Tibial artery (tissue), 4 donors: ENCODE measurements at places on chromosomes 6 and 20.
A peak's percentile ranks its signal among the peaks of the same experiment; 100 is the strongest.

GRCh38 chr6:148760568-148761526 is 14.0 kb downstream of the UST start:
- DNase-seq: peak; percentile 94

DNA sequence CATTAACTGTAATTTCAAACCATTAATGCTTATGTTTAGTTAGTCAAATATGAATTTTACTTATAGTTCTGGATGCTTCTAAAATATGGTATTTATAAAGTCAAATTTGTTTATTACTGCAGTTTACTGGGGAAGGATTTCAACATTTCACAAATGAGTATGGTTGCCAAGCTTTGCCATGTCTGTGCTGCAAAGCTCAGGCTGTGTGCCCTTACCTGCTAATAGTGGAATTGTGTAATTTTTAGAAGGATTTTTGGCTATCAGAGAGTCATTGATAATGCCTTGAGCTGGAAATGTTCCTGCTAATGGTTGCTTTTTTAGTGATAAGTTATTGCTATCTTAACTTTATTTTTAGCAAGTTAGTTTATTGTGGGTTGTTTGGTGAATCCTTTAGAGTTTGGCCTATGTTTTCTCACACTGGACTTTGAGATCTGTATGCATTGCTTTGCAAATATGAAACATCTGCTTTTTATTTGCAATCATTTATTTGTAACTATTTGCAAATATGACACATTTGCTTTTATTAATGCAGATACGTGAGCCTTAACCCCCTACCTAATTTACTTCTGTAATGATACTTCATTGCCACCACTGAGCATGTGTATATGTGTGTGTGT is 105.8 kb downstream of the CD109 start:
- no peak for DNase-seq

DNA sequence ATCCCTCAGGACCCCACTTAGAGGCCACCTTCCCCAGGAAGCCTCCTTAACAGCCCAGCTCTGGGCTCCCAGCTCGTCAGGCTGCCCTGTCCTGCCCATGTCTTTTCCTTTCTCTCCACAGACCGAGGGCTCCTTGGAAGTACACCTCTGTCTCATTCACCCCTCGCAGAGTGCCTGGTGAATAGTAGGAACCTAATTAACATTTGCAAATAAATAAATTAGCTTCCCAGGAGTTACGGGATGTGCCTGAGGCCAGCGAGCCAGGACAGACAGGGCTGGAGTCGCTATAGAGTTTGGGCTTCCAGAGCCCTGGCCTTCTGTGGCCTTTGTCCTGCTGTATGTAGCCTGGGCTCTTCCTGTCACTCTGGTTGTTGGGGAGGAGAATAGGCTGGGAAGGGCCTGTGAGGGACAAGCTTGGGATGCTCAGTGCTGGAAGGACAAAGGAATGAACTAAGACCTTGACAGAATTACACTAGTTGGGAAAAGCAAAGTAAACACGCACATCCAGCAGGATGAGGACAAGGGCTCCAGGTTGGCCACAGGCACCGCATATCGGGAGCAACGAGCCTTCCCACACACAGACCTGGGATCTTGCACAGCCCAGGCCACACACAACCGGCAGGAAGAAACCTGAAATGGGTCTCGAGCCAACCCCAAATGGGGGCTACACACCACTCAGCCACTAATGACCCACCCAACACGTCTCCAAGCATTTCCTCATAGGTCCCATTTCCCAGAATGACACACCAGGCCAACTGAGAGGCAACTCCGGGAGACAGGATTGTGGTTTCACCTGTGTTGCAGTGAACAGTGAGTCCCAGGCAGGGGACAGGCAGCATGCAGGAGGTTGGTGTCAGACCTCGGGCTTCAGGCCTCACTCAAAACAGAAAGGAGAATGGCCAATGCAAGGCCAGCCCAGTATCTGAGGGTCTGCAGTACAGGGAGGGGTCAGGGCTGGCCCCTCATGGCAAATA is 9.7 kb downstream of the MAP1LC3A start:
- peak; percentile 31 for DNase-seq

GRCh38 chr6:23403460-23403859 is 722.6 kb upstream of the NRSN1 start:
- no peak for DNase-seq

DNA sequence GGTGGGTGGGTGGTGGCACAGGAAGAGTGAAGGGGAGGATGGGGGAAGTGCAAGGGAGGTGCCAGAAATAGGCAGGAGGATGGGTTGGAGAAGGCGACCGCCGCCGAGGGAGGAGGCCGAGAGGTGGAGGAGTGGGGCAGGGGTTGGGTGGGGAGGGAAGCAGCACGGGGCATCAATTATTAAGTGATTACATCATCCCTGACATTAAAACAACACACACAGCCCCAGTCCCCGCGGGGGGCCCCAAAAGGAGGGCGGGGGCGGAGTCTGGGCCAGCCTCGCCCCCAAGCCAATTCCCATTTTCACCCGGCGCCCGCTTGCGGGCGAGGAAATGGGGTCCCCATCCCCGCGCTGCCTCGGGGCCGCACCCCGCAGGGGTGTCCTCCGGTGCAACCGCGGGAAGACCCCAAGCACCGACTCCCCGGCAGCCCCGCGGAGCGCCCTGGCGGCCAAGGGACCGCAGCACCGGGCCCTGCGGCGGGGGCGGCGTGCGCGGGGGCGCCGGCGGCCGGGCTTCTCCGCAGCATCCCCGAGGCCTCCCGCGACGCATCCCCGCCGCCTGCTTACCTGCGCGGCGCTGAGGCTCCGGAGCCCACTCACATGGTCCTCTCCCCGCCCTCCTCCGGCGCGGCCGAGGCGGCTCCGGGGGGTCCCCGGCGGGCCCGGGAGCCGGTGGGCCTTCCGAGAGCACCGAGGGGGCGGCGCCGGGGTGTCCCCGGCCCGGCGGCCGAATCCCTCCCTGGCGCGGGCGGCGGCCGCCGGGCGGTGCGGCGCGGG is 663 bp downstream of the FYN start:
- DNase-seq: peak; percentile 67

GRCh38 chr20:57698116-57698866 is 11.5 kb downstream of the PMEPA1 start:
- DNase-seq: no peak

DNA sequence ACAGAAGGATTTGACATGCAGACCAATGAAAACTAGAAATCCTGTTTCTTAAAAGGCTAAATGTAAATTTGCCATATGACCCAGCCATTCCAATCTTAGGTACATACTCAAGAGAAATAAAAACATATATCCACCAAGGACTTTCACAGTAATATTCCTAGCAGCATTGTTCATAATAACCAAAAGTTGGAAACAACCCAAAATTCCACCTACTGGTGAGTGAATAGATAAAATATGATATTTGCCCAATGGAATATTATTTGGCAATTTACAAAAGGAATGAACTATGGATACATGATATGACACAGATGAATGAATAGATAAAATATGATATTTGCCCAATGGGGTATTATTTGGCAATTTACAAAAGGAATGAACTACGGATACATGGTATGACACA is 22.7 kb downstream of the MTCL3 start:
- no peak for DNase-seq

DNA sequence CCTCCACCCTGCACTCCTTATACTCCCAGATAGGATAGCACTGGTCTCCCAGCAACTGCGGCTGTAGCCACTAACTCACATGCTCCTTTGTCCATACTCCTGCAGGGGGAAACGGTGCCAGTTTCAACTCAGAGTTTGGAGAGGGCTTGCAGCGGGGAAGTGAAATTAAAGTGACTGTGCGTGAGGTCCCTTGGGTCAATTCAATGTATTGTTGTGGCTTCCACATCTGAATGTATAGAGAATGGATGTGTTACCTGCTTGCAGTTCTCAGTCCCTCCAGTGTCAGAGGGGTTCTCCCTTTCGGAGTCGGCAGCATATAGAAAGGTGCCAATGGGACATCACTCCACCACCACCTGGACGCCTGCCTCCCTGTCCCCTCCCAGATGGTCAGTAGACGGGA is 93.6 kb upstream of the CNKSR3 start:
- no peak for DNase-seq

DNA sequence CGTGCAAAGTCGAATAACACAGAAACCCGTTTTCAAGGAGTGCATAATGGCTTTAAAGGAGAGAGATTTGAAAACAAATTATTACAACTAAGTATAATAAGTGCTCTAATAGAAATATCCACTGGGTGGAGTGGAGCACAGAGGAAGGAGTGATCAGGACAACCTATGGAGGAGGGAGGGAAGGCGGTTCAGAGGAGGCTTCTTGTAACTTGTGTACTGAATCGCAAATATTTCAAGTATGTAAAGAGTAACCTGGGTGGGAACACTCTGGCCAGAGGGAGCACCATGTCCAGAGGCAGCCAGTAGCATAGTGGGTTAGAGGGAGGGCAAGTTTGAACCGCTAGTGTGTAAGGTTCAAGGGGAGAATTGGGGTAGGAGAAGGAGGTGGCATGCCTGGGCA is 21.6 kb upstream of the TNFAIP3 start:
- DNase-seq: no peak

DNA sequence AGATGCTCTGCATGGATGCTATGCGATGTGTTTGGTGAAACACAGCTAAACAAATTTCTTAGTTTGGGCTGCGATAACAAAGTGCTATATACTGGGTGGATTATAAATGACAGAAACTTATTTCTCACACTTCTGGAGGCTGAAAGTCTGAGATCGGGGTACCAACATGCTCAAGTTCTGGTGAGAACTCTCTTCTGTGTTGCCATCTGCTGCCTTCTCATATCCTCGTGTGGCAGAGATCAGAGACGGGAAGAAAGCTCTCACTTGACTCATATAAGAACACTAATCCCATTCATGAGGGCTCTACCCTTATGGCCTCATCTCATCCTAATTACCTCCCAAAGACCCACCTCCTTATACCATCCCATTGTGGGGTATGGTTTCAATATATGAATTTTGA is 162.0 kb upstream of the DTNBP1 start:
- DNase-seq: no peak

- peak; percentile 84 for DNase-seq
Observed at GRCh38 chr6:90285611-90286381, 10.8 kb downstream of the BACH2 start.

DNA sequence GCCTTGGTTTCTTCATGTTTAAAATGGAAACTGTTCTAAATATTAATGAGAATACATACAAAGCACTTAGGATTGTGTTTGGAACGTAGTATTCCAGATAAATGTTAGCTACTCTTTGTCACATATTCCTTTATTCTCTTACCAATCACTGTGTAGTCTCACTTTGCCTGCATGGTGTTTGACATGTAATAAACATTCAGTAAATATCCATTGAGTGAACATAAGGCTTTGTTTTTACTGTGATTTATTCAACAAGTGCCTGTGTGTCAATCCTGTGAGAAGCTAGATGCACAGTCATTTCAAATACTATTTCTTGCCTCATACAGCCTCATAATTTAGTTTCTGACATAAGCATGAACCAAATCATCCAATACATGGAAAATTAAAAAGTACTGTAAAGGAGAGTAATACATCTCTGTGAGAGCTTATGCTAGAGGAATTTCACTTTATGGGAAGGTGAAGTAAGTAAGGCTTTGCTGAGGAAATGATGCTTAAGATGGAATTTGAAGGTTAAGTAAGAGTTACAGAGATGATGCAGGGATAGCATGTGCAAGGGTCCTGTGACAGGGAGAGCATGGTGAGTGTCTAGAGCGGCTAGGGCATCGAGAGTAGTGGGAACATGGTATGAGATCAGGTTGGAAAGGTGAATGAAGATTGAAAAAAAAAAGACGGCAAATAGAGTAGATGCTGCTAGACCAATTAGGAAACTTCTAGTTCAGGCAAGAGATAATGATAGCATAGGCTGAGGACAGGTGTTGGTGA is 14.7 kb downstream of the PM20D2 start:
- no peak for DNase-seq

DNA sequence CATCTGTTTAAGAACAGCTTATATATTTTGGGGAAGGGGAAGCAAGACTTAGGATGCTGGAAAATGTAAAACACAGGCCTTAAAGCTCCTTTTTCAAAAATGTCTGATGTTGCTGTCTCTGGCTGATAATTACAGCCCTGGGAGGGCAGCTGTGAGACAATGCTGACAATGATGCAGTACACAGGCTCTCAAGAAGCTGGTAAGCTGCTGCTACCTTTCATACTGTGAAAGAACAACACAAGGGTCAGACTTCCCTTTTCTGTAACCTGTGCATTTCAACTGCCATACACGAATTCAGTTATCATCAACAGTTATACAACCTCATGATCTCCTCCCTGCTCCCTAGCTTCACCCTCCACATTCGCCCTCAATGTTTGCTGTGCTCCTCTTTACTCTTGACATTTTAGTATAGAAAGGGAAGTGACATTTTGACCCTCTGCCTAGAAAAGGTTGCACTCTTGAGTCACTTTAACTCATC is 25.2 kb downstream of the MAP7 start:
- DNase-seq: no peak

DNA sequence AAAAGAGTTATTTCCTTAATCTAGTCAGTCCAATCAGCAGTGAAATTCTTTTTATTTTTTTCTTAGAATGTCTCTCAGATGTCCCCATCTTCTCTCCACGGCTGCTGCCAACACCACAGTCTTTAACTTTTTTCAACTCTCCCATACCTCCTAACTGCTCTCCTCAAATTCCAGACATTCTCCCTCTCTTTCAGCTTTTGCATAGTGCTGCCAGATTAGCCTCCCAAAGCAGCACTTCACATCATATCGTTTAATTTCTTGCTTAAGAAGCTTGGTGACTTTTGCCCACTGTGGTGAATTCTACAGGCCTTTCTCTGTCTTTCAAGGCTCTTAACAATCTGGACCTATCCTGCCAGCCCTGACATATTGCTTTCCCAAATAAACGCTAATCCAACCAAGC is 233.4 kb downstream of the UST start:
- DNase-seq: no peak

DNA sequence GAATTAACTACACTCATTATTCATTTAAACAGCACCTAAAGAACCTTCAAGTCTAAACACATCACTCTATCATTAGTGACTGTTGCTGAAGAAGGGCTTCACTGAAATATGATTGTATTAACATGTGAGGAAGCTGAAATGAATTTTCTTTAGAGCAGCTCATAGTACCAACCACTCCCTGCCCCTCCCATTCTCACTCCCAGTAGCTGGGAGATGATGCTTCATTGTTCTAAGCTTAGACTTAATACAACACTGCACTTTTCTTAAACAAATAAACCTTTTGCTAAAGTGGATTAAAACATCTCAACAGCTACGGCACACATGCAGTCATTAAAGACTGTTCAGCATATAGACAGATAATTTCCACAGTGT is 63.1 kb downstream of the ATXN1 start:
- no peak for DNase-seq

- DNase-seq: no peak
Observed at GRCh38 chr6:44072452-44072958, 54.7 kb downstream of the MRPL14 start.
